CD4-positive, alpha-beta T cell treated with Interleukin-2 at 100 ng/mL for 4 hours (primary cell): ENCODE measurements at places on chromosomes 6 and 20.
A peak's percentile ranks its signal among the peaks of the same experiment; 100 is the strongest.

DNA sequence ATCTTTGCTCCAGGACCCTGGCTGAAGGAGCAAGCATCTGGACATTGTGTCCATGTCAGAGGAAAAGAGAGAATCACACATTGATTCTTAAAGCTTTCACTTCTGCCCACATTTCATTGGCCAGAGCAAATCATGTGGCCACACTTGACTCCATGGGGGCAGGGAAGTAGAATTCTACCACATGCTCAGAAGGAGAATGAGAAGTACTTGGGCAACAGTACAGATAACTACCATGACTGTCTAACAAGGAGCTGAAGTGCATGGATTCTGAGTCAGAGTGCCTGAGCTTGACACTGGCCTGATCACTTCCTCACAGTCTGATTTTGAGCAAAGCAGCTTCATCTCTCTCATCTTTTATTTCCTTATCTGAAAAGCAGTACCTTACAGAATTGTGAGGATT, 38.6 kb downstream of the GHRH start:
- peak; percentile 0 for DNase-seq

GRCh38 chr6:55569638-55570037, 9.4 kb downstream of the HMGCLL1 start:
- no peak for DNase-seq

GRCh38 chr6:5894357-5894756, 112.4 kb downstream of the NRN1 start:
- no peak for DNase-seq

GRCh38 chr20:61521687-61522420, 269.8 kb downstream of the CDH4 start:
- no peak for DNase-seq

GRCh38 chr6:73702444-73702843, 6.4 kb downstream of the CD109 start:
- DNase-seq = no peak

- no peak for DNase-seq
These were observed 7.8 kb downstream of the TDP2 start for GRCh38 chr6:24658573-24659560.

DNA sequence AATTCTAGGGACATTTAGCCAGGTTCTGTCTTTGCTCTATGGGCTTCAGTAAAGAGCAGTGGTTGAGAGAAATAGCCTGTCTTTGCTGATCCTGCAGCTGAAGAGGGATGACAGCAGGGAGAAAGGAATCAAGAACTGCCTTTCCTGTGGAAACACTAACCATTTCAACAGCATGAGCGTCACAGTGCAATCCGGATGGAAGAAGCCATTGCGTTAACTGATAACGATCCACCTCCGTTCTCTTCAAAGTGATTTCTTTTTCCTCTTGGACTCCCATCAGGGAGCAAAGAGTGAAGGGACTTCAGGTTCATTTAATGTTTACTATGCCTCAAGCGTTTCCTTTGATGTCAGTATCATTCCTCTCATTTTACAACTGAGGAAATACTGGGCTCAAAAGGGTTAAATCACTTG, 35.2 kb upstream of the EEF1E1 start:
- no peak for DNase-seq

DNA sequence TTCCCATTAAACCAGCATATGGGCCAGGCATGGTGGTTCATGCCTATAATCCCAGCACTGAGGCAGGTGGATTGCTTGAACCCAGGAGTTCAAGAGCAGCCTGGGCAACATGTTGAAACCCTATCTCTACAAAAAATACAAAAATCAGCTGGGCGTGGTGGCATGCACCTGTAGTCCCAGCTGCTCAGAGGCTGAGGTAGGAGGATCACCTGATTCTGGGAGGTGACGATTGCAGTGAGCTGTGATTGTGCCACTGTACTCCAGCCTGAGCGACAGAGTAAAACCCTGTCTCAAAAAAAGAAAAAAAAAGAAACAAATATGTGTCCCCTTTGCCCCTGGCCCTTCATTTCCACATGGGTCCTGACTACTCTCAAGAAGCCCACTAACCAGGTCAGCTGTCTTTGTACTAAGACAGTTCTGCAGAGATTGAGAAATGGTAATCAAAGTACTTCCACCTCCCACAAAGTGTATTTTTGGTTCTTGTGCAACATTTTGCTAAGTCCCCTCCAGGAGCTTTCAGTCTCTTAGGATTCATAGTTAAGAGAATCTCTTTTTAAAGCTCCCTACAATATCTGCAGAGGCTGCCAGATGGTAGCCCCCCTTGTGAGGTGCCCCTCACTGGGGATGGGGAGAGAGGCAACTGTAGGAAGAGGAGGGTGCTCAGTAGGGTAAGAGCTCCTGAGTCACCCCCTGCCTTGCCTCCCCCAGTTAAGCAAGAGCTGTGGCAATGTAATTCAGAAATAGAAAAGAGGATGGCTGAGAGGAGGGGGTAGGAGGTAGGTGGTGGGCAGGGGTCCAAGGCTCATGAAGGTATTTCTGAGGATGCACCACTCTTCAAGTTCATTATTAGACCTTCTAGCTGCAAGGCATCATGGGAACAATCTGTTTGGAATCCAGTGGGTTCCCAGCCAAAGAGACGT, 16.5 kb upstream of the WFDC2 start:
- DNase-seq = no peak

DNA sequence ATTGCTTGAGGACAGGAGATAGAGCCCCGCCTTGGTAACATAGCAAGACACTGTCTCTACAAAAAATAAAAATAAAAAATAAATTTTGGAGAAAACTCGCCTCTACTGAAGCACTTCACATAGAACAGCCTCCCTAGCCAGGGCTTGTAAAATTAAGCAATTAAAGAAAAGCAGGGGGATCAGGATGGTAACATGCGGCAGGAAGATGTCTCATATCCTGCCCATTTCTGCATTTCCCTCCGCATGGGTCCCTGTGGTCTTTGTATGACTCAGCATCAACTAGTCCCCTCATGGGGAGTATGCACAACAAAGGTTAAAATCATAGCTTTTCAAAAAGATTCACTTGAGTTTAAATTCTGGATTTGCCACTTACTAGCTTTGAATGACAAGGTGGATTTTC, 379.0 kb downstream of the EPHA7 start:
- DNase-seq = no peak

GRCh38 chr6:136317971-136318370, 28.3 kb upstream of the BCLAF1 start:
- no peak for DNase-seq

GRCh38 chr20:33837096-33837830, 26.1 kb downstream of the CHMP4B start:
- DNase-seq = no peak

GRCh38 chr6:79230149-79230548, 4.3 kb downstream of the HMGN3 start:
- DNase-seq = no peak

- no peak for DNase-seq
These were observed 1.4 kb upstream of the ZNF217 start for GRCh38 chr20:53595018-53595378.

- DNase-seq = no peak
These were observed 47.9 kb downstream of the BTBD3 start for GRCh38 chr20:11965602-11966001.

DNA sequence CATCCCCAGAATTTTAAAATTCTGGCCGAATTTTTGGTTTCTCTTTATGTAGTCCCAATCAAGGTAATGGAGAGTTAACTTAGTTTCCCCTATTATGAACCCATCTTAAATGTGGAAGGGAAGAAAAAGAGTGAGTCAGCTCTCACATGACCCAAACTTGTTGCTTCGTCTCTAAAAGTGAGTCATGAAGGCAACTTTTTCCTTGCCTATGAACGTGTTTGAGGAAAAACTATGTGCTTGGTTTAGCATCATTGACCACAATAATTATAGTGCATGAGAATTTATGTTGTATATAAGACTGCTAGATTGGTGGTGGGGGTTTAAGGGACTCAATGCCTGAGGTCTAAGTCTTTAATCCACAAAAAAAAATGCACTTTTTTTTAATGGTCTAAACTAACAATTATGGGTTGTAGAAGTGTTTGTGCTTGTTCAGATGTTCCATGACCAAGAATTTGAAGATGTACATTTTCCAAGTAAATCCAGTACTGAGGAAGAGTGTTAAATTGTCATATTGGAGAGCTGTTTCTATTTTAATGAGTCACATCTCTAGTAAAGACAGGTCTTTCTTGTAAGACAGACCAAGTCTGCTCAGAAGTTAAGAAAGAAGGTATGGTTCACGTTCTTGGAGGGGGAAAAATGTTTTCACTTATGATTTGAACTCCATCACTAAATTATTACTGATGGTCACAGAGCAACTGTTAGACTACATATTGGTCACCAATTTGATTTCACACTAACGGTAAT, 409.9 kb upstream of the MARCKS start:
- DNase-seq = no peak

GRCh38 chr20:19970256-19970765, 46.9 kb upstream of the NAA20 start:
- no peak for DNase-seq

DNA sequence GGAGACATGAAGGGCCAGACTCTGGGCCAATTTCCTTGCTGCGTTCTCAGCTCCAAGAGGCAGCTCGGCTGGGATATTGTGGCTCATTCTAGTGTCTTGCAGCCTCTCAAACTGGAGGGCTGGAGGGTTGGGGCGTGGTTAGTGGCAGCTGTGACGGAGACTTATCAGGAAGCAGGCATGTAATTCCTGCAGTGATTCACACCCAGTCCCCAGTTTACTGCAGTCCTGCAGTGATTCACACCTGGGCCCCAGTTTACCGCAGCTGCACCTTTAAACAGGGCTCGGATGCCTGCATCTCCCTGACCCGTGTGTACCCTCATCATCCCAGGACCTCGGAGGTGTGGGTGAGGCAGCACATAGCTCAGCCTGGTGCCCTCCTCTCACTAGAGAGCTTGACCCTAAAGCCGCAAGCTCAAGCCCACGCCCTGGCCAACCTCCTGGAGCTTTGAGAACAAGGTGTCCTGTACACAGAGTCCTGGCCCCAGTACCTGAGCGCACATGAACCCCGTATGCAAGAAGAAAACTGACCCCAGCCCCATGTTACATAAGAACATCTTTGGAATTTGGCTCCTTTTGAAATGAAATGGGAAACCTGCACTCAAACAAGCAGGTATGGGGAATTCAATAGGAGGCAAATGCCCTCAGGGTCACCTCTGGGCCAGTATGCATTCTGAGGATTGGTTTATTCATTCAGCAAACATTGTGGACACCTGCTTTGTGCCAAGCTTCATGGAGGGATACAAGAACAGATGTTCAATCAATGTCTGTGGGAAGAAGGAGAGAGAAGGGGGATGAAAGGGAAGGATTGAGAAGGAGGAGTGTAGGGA, 55.3 kb upstream of the FAM83D start:
- peak; percentile 64 for DNase-seq
